ENCODE measurements at places on chromosomes 12 and 14. TPM values are rescaled to one million over a fixed set of nuclear protein-coding genes. Genes with fewer than 3 reads are reported as not detected.

TAMALIN gene
- 15.1 TPM for total RNA-seq

ZFP36L1 gene
- total RNA-seq: 103 TPM

KRT7 gene
- total RNA-seq: 3.5 TPM

REM2 gene
- total RNA-seq: 0.36 TPM

EFS gene
- not detected for total RNA-seq

DCD gene
- total RNA-seq: not detected

DNAI7 gene
- 0.10 TPM for total RNA-seq

OTOGL gene
- total RNA-seq: not detected

ASIC1 gene
- total RNA-seq: 1.1 TPM

ALX1 gene
- total RNA-seq: not detected

PRB2 gene
- not detected for total RNA-seq

SMARCC2 gene
- total RNA-seq: 96.4 TPM

DIO2 gene
- not detected for total RNA-seq

DNA sequence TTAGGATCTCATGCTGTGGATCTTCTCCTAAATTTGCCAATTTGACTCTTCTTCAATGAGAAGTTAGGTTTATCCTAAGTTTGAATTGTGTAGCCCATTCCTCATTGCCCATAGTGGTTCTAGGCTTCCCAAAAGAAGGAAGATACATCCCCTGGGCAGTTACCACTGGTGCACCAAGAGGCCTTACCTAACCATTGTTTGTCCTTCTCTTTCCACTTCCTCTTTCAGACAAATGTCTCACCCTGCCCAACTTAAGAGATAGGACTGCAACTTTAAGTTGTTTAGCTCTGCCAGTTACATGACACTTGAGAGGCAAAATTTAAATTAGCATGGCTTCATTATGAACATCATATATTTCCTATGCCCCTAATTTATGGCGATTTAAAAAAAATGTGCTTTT, 9.4 kb upstream of the KCNH3 start:
- H3K27ac ChIP-seq: no peak overlapping the region
- H3K4me3 ChIP-seq: no peak overlapping the region
- no peak for DNase-seq
- no peaks in the 10 kb centered on the region for H3K27me3 ChIP-seq
- peaks cover 4% of the 10 kb centered on the region for H3K36me3 ChIP-seq

- no peaks in the 10 kb centered on the region for H3K36me3 ChIP-seq
- H3K27ac ChIP-seq: peak overlapping the region; percentile 55
- peaks cover 65% of the 10 kb centered on the region for H3K4me1 ChIP-seq
- DNase-seq: no peak
Observed at GRCh38 chr14:92586963-92587699, 73.5 kb downstream of the RIN3 start.

DNA sequence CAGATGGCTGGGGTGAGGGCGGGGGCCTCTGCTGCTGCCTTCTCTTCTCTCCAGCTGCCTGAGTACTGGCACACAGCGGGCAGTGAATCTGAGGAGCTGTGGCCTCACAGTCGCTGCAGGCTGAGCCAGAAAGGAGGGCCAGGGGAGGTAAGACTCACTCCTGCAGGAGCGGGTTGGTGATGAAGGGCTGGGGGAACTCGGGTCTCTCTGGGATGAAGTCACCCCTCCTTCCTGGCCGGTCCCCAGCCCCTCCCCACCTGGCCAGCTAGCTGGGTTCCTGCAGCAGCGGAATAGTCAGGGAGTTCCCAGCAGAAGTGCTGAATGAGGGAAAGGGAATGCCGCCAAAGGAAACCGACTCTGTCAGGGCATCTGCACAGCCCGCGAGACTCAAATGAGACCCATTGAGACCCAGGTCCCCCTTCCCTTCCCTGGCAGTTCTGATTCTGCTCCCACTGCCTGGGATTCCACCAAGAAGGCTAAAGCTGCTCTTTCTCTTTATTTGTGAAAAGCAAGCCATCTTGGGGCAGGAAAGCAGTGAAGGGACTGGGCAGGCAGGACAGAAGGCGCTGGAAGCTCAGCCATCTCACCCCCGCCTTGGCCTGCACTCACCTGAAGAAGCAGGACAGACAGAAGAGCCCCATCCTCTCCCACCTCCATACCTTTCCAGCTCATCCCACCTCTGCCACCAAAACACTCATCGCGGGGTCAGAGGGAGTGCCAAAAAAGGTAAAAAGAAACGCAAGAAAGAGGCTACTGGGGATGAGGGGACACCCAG, 5.3 kb downstream of the NGB start:
- H3K27me3 ChIP-seq: peaks cover 24% of the 10 kb centered on the region
- no peak overlapping the region for H3K27ac ChIP-seq
- no peak overlapping the region for H3K4me3 ChIP-seq
- peaks cover 3% of the 10 kb centered on the region for H3K4me1 ChIP-seq
- H3K36me3 ChIP-seq: no peaks in the 10 kb centered on the region

DNA sequence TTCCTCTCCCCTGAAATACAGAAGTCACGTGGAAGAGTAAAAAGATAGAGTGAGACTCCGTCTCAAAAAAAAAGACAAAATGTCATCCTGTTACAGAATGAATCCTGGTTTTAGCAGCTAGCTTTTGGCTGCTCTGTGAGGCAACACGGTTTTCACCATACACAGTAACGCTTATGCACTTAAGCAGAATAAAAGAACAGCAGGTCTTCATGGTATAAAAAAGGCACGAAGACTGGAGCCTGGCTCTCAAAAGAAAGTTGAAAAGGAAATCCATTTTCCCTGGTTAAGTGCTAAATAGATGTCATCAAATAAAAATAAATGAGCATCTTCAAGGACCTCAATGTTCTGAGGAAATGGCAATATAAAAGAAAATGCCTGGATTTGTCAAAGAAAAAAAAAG, 444.1 kb downstream of the IPO8 start:
- no peaks in the 10 kb centered on the region for H3K4me1 ChIP-seq
- H3K4me3 ChIP-seq: no peak overlapping the region

- no peaks in the 10 kb centered on the region for H3K36me3 ChIP-seq
- no peak overlapping the region for H3K4me3 ChIP-seq
- H3K4me1 ChIP-seq: no peaks in the 10 kb centered on the region
- peaks cover 8% of the 10 kb centered on the region for H3K27me3 ChIP-seq
- no peak for DNase-seq
- no peak overlapping the region for H3K27ac ChIP-seq
Observed at GRCh38 chr14:57171363-57171762, 97.3 kb downstream of the EXOC5 start.

DNA sequence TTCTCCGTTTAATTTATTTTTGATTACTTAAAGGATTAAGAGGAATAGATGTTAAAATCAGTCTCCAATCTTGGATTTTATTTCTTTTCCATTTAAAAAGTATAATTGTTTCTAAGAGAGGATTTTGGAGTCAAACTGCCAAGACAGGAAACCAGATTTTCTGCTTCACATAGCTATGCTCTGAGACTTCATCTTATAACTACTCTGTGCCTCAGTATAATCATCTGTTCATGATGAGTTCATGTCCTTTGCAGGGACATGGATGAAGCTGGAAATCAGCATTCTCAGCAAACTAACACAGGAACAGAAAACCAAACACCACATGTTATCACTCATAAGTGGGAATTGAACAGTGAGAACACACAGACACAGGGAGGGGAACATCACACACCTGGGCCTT, 9.0 kb upstream of the TAS2R31 start:
- H3K4me3 ChIP-seq: no peak overlapping the region
- no peak for DNase-seq
- H3K36me3 ChIP-seq: peaks cover 34% of the 10 kb centered on the region
- no peak overlapping the region for H3K27ac ChIP-seq
- no peaks in the 10 kb centered on the region for H3K4me1 ChIP-seq

DNA sequence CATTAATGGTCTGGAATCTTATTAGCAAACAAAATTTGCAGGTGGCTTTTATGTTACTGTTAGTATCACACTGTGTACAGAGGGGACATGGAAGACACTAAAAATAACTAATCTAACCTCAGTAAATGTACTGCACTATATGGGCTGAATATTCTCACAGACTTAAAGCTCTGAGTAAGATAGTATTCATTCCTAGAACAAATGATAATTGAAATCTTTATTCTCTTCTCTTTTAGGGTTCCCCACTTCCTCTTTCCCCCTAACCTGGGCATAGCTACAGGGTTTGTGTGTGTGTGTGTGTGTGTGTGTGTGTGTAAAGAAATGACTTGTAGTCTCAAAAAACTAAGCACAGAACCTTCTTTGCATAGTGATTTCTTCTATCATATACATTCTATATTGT, 21.4 kb upstream of the HECTD1 start:
- H3K4me1 ChIP-seq: no peaks in the 10 kb centered on the region
- H3K36me3 ChIP-seq: no peaks in the 10 kb centered on the region
- no peak overlapping the region for H3K27ac ChIP-seq
- no peak for DNase-seq
- H3K27me3 ChIP-seq: no peaks in the 10 kb centered on the region
- H3K4me3 ChIP-seq: no peak overlapping the region

GRCh38 chr12:22687361-22688076, 62.5 kb downstream of the ETNK1 start:
- DNase-seq: no peak
- H3K4me3 ChIP-seq: no peak overlapping the region
- H3K27ac ChIP-seq: no peak overlapping the region

DNA sequence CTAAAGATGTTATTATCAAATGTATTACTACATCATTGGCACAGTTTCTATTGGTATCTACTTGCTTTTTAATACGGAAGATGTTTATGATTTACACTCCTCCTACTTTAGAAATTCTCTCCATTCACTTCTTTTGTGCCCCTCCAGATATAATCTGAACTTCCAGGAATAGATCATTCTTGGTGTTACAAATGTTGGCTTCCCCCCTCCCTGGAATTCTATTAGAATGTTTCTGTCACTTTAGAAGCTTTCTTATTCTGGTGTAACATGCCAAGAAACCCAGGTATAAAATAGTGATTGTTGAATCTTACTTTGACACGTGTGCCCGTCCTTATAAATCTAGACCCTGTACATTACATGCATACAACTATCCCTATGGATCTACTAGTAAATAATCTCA, 1.2 kb upstream of the WDR20 start:
- peak overlapping the region; percentile 98 for H3K4me3 ChIP-seq
- no peak overlapping the region for H3K27ac ChIP-seq
- H3K4me1 ChIP-seq: peaks cover 20% of the 10 kb centered on the region
- no peaks in the 10 kb centered on the region for H3K27me3 ChIP-seq
- H3K36me3 ChIP-seq: peaks cover 6% of the 10 kb centered on the region
- no peak for DNase-seq

GRCh38 chr12:27821259-27821973, 41.4 kb upstream of the MANSC4 start:
- H3K4me3 ChIP-seq: no peak overlapping the region
- peak; percentile 28 for DNase-seq
- H3K27me3 ChIP-seq: peaks cover 33% of the 10 kb centered on the region

DNA sequence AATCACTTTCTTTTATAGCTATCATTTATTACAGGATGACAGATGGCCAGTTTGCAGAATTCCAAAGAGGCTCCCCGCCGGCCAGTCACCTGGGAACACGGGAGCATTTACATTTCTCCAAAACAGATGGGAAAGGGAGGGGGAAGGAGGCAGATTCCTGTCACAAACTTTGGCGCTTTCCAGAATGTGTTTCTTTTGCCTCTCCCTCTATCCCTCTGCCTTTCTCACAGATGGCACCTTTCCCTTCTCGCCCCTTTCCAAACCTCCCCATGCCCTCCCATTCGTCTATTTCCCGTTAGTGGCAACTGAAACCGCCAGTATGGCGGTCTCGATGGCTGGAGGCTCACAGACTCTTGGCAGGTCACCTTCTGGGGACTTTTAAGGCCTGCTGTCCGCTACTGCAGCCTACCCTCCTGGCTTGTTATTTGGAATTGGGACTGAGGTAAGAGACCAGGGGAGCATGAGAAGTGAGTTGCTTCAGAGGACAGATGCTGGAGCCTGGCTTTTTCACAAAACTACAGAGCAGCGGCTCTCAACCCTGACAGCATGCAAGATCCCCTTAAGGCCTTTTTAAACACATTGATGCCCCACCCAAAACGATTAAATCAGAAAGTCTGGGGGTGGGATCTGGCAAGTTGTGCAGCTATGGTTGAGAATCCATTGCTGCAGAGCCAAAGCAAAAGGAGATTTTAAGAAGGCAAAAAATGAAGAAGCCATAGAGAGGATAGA, 161.5 kb upstream of the VASH1 start:
- DNase-seq: no peak
- H3K4me1 ChIP-seq: no peaks in the 10 kb centered on the region
- peaks cover 10% of the 10 kb centered on the region for H3K27me3 ChIP-seq
- no peaks in the 10 kb centered on the region for H3K36me3 ChIP-seq
- H3K4me3 ChIP-seq: no peak overlapping the region
- H3K27ac ChIP-seq: no peak overlapping the region

DNA sequence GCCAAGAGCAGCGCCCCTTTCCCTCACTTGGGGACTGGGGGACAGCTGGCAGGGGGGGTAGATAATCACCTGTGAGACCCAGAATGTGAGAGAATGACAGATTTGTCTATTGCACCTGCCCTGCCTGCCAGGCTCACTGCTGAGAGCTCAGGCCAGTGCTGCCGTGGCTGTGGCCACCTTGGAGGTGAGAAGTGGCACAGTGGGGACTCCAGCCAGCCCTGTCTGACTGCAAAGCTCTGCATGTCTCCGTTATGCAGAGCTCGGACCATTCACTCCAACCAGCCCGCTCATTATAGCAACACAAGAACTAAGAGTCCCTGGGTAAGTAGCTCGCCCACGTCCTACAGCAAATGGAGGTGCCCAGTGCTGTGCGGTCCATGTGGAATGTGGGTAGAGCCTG, 88.8 kb downstream of the DICER1 start:
- H3K36me3 ChIP-seq: no peaks in the 10 kb centered on the region
- DNase-seq: no peak
- peaks cover 11% of the 10 kb centered on the region for H3K27me3 ChIP-seq
- no peak overlapping the region for H3K4me3 ChIP-seq

DNA sequence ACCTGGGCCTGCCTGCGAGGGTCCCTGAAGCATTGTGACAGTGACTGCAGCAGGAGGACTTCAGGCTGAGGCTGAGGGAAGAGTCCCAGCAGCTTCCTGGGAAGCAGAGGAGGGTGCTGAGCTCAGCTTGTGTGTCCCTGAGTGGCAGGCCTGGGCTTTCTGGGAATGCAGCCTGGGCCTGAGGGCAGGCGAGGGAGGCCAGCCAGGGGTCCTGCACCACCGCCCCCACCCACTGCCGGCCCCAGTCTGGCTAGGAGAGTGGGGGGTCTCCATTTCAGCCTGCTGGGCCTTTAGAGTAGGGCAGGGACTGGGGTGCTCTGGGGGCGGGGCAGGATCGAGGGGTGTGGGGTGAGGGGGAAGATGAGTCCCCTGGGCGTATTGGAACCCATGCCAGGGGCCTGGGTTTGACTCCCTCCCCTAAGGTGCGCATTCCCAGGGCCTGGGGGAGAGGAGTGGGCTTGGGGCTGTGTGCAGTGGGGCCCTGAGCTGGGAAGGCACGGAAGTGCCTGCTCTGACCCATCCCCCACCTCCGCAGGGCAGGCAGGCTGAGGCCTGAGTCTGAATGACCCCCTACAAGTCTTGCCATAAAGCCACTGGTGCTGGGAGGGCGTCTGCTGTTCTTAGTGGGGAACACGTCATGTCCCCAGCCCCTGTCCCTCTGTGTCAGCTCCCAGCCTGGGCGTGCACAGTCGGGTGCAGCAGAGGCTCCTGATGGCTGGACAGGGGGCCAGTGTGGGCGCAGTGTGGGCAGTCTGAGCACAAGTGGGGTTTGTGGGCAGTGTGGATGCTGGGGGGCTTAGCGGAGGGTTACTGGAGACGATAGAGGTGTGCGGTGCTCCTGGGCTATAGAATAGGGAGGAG, 46.4 kb downstream of the KRT80 start:
- H3K27me3 ChIP-seq: no peaks in the 10 kb centered on the region
- H3K4me3 ChIP-seq: no peak overlapping the region
- H3K36me3 ChIP-seq: no peaks in the 10 kb centered on the region
- no peak for DNase-seq

- H3K4me1 ChIP-seq: no peaks in the 10 kb centered on the region
- no peak overlapping the region for H3K27ac ChIP-seq
- no peak overlapping the region for H3K4me3 ChIP-seq
- no peaks in the 10 kb centered on the region for H3K36me3 ChIP-seq
- DNase-seq: no peak
- H3K27me3 ChIP-seq: no peaks in the 10 kb centered on the region
Observed at GRCh38 chr12:77895699-77896098, 65.0 kb downstream of the NAV3 start.
